Psoas muscle (tissue), 8 donors: ENCODE measurements at places on chromosomes 16 and 17. TPM values are rescaled to one million over a fixed set of nuclear protein-coding genes. Genes with fewer than 3 reads are reported as not detected.

GRCh38 chr17:55734128-55734781, 11.6 kb upstream of the TMEM100 start:
- peak overlapping the region; percentile 64 for H3K27ac ChIP-seq
- H3K4me3 ChIP-seq: no peak overlapping the region
- no peak for DNase-seq
- H3K27me3 ChIP-seq: no peaks in the 10 kb centered on the region

DNA sequence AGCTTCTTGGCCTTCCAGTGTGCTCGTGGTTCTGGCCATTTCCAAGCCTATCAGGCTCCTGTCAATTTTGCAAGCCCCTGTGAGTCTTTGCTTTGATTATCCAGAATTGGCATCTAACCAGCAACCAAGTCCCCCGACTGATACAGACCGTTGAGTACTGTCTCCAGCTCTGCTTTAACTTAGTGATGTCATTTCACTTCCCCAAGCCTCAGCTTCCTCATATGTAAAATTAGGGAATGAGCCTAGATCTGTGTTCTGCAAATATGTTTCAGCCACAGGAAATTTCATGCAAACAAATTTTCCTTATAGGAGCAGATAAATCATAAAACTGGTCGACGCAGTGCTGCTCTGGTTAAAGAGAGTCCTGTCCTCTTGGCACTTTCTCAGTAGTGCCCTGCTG, 60.1 kb upstream of the WSB1 start:
- DNase-seq: no peak
- no peaks in the 10 kb centered on the region for H3K36me3 ChIP-seq
- H3K27me3 ChIP-seq: no peaks in the 10 kb centered on the region
- no peak overlapping the region for H3K4me3 ChIP-seq
- H3K4me1 ChIP-seq: no peaks in the 10 kb centered on the region
- no peak overlapping the region for H3K27ac ChIP-seq

DNA sequence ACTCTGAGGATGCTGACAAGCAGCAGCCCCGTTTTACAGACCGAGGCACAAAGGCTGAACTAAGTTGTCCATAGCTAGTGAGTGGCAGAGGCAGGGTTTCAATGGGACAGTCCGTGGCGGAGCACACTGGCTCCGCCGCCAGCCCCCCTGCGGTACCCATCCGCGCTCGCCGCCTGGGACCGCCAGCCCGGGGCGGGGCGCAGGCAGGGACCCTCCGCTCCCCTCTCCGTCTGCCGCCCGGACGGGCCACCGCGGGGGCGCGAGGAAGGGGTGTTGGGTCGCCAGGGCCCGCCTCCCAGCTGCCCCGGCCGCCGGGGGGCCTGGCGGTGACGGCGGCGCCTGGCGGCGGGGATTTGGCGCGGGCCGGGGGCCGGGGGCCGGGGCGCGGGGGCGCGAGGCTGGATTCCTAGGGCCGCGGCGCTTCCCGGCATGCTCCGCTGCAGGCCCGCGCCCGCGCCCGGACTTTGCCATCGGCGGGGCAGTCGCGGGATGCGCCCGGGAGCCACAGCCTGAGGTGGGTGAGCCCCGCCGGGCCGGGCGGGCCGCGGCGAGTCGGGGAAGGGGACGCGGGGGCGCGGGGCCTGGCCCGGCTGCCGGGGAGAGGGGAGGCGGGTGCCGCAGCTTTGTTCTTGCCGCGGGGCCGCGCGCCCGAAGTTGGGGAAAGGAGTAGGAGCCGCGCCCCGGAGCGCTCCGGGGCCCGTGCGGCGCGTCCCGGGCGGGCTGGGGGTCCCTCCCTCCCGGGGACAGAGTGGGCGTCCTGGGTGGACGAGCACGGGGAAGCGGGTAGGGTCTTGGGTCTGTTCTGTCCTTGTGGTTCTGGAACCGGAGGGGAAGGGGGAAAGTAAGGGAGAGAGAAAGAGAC, at the start of gene TMEM98:
Gene TMEM98, plus strand, starts transcription at position 430 of the 862 bp plus-strand sequence. CDS start 3,376 bp downstream, outside the sequence.
- H3K27me3 ChIP-seq: no peaks in the 10 kb centered on the region
- H3K4me3 ChIP-seq: peak within 1 kb of the TSS; percentile 63
- peak; percentile 37 for DNase-seq
- no peaks in the 10 kb centered on the region for H3K36me3 ChIP-seq

DNA sequence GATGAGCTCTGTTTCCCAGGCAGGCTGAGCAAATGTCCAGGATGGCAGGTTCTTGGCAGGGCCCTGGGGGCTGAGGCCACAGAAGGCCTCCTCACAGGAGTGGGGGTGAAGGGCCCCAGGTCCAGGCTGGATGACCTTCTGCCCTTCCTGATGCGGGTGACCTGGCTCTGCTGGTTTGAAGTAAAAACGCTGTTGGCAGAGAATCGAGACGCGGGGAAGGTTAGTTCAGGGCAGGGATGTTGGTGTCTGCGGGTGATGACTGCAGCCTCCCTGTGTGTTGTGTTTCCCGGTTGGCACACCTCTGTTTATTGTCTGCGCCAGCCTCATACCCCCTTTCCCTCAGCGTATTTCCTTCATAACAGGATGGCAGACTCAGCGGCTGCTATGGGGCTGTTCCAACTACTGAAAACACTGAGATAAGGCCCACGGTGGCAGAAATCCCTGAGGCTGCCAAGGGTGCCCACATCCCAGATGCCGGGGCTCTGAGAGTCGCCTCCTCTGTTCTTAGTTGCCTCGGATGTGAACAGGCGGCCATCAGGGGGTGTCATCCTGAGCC, 104.6 kb downstream of the METRNL start:
- peak; percentile 50 for DNase-seq
- H3K36me3 ChIP-seq: no peaks in the 10 kb centered on the region
- H3K4me3 ChIP-seq: no peak overlapping the region
- H3K27me3 ChIP-seq: peaks cover 12% of the 10 kb centered on the region
- H3K27ac ChIP-seq: no peak overlapping the region
- no peaks in the 10 kb centered on the region for H3K4me1 ChIP-seq

DNA sequence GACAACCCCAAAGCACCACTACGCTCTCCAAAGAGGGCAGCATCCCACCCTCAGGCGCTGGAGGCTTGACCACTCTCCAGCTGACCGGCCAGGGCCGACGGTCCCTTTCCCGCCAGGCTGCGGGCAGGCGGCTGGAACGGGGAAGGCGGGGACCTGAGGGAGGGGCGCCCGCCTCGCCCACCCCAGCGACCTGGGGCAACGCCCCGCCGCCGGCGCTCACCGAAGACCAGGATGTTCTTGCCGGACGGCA, 431 bp downstream of the DYNC1LI2 start:
- DNase-seq: no peak
- peaks cover 38% of the 10 kb centered on the region for H3K36me3 ChIP-seq
- no peaks in the 10 kb centered on the region for H3K27me3 ChIP-seq
- peaks cover 25% of the 10 kb centered on the region for H3K4me1 ChIP-seq
- H3K4me3 ChIP-seq: peak overlapping the region; percentile 96

GRCh38 chr17:62921817-62922216, 44.2 kb upstream of the TANC2 start:
- DNase-seq: no peak
- no peaks in the 10 kb centered on the region for H3K36me3 ChIP-seq
- no peak overlapping the region for H3K27ac ChIP-seq
- no peaks in the 10 kb centered on the region for H3K4me1 ChIP-seq
- H3K4me3 ChIP-seq: no peak overlapping the region
- H3K27me3 ChIP-seq: no peaks in the 10 kb centered on the region

The CMTM2 gene
- not detected for total RNA-seq

The CES3 gene
- total RNA-seq: 9.7 TPM

The TEN1 gene
- 3.4 TPM for total RNA-seq

The SMIM36 gene
- total RNA-seq: not detected

The KRTAP4-8 gene
- not detected for total RNA-seq
